Urinary bladder (tissue), 4 donors: ENCODE measurements at places on chromosomes 7 and 10. TPM values are rescaled to one million over a fixed set of nuclear protein-coding genes. Genes with fewer than 3 reads are reported as not detected.

GRCh38 chr10:62456611-62457101 lies 82.5 kb downstream of the ZNF365 start:
- DNase-seq, result no peak

DNA sequence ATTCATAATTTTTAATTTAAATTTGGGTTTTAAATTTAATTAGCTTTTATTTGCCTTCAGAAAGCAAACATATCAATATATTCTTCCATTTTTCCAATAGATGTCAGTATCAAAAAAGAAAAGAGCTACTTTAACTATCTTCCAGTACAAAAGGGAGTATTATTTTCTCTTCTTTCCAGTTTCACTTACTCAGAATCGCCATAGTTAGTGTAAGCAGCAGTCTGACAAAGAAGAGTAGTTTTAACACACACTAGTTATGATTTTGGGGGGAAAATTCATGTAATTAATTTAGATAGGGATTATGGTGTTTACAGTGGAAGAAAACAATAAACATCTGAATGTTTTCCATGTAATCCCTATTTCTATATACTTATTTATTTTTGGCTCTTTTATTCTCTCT lies 272.6 kb upstream of the DGKB start:
- DNase-seq, result no peak

DNA sequence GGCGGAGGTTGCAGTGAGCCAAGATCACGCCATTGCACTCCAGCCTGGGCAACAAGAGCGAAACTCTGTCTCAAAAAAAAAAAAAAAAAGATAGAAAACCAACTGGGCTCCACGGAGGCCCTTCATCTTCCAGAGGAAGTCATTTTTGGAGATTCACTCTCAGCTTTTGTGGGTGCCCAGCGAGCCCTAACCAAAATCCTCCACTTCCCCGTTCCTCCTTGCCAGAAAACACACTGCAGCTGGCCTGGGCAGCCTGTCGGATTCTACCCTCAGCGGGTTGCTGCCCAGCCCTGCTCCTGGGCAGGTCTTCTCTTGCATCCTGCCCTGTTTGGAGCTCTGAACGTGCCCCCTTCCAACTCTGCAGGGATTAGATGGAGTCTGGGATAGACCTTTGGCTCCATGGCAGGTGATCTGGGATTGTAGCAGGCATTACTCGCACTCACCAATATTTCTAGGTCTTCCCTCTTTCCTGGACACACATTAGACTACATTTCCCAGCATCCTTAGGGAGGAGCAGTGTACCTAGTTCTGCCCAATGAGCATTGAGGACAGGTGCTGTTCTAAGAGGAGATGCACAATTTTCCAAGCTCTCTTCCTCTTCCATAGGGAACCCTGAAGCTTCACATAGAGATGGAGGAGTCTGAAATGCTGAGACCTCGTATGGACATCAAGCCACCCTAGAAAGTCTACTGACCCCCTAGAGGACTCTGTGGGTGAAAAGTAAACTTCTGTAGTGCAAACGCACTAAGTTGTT lies 4.6 kb downstream of the GRID2IP start:
- no peak for DNase-seq

DNA sequence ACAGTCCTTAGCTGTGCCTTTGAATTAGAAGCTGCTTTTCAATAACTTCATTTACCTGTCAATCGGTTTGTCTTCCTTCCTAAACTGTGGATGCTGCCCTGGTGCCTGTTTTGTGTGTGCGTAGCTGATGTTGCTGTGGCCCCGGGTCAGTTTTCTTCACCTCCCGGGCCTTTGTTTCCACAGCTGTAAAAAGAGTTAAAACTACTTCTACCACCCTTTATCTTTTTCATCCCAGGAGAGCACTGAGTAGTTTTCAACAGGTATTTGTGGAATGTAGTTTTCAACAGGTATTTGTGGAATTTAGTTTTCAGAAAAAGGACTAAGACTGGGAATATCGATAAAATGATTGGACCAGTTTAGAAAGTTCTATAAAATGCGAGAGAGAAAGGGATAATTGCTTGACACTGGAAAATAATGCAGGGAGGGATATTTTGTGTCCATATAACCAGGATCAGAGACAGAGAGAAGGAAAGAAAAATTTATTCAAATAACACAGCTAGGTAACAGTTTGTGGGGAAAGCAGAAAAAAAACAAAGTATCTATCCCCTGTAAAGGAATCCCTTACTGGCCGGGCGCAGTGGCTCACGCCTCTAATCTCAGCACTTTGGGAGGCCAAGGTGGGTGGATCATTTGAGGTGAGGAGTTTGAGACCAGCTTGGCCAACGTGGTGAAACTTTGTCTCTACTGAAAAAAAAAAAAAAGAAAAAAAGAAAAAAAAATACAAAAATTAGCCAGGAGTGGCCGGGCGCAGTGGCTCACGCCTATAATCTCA lies 15.9 kb upstream of the IGF2BP3 start:
- no peak for DNase-seq

GRCh38 chr7:47516386-47516785 lies 65.5 kb downstream of the TNS3 start:
- no peak for DNase-seq

The GGCT gene
- 36.1 TPM for polyA plus RNA-seq

The FFAR4 gene
- polyA plus RNA-seq, result 0.25 TPM

The SEMA3D gene
- polyA plus RNA-seq, result 3.8 TPM

The CLDN12 gene
- 20.2 TPM for polyA plus RNA-seq

The TMEM140 gene
- 18.1 TPM for polyA plus RNA-seq
